ENCODE measurements at places on chromosomes 11 and 22. TPM values are rescaled to one million over a fixed set of nuclear protein-coding genes. Genes with fewer than 3 reads are reported as not detected.
A peak's percentile ranks its signal among the peaks of the same experiment; 100 is the strongest.

GRCh38 chr11:117225553-117226170, 6.2 kb downstream of the PCSK7 start:
- no peak for DNase-seq

DNA sequence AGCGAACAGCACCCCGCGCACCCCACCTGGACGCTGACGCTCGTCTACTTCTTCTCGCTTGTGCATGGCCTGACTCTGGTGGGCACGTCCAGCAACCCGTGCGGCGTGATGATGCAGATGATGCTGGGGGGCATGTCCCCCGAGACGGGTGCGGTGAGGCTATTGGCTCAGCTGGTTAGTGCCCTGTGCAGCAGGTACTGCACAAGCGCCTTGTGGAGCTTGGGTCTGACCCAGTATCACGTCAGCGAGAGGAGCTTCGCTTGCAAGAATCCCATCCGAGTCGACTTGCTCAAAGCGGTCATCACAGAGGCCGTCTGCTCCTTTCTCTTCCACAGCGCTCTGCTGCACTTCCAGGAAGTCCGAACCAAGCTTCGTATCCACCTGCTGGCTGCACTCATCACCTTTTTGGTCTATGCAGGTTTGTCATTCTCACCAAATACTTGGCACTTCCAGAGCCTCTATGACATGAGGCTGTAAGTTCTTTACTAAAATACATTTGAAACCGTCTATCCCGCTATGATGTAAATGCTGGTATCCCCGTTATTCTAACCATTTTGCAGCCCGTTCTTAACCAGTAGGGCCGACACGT, 535 bp downstream of the AQP11 start:
- DNase-seq: no peak

Gene SEZ6L
- 0.65 TPM for total RNA-seq

DNA sequence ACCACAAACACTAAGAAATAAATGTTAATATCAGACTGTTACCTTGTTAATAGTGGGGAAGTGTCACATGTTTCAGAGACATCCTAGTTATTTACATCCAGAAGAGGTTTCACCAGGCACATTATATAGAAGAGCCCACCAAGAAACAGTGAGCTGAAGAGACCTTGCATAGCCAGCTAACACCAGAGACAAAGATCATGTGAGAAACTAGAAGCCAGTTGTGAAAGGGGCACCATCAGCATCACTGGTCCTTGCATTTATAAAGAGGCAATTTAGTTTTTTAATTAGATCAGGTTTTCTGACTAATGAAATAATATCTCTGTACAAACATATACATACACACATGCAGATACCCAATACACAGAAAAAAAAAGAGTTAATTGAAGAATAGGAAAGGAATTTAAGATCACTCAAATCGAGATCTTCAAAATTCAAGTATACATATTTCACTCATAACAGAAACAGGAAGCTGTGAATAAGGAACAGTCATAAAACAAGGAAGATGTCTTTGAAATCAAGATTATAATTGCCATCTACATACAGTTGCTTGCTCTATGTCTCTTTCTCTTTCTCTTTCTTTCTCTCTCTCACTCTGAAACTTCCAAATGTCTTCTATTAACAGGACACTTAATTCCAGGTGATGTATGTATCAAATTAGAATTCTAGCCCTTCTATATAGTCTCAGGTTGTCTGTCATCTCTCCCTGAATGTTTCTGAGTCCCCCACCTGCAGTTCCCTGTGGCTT, 348.7 kb downstream of the ETS1 start:
- no peak for DNase-seq

- DNase-seq: no peak
Observed at GRCh38 chr22:29755889-29756288, 10.9 kb downstream of the ZMAT5 start.

- DNase-seq: no peak
Observed at GRCh38 chr11:2400762-2401435, 349 bp downstream of the TSSC4 start.

DNA sequence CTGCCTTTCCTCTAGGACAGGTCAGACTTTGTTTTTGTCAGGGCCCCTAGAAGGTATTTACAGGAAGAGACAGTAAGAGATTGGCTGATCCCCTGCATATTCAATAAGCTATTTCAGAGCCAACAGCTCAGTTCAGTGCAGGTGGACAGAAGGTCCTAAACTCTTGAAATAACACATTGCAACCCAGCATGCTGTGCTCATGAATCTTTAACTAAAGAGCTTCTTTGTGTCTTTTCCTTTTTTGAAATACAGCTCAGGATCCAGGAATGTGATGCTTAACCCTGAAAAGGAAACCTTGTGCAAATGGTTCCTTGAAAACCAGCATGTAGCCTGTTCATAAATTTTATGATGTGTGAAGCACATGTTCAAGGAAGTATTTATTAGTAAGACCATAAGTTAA, 43.9 kb downstream of the BBOX1 start:
- DNase-seq: no peak

Gene ADAMTS8
- 3.9 TPM for total RNA-seq

DNA sequence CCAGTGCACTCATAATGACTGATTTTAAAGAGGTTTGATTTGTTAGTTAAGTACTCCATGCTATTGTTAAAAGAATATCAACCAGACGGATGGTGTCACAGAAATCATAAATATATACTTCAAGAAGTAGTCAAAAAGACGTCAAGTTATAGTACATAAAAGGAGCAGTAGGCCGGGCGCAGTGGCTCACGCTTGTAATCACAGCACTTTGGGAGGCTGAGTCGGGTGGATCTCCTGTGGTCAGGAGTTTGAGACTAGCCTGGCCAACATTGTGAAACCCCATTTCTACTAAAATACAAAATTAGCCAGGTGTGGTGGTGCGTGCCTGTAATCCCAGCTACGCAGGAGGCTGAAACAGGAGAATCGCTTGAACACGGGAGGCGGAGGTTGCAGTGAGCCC, 721.7 kb downstream of the JRKL start:
- DNase-seq: no peak

Gene HORMAD2
- total RNA-seq: 0.16 TPM

DNA sequence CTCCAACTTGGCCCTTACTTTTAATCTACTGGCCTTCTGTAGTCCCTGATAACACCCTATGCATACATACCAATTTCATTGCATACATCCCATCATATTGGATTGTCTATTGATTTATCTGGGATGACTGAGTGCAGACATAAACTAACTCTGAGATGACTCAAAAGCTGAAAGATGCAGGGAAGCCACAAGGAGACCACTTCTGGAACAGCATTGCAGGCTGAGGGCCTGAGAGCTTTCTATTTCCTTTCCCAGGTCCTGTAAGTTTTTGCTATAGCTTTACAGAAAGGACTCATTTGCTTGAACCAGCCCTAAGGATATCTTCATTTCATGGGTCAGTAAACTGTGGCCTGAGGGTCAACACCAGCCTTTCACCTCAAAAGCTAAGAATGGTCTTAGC, 15.1 kb upstream of the SPON1 start:
- no peak for DNase-seq

DNA sequence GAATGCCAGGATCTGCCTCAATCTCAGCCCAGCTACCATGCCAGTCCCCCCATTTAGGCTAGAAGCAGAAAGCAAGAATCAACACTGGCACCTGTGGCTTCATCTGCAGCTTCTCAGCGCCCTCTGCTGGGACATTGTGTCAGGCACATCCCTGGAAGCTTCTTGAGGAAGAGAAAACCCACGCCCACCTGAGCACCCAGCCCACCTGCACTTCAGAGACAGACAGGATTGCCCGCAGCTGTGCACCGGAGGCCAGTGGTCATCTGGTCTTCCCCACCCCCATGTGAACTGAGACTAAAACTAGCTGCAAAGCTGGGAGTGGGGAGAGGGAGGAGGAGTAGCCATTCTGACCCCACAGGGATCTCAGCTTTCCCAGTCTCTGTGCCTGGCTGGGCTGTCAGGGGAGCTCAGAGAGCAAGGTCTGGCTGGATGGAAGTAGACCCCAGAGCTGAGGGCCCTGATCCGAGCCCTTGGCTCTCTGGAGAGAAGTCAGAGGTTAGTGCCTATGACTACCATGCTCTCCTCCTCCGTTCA, 66.8 kb downstream of the FEZ1 start:
- peak; percentile 75 for DNase-seq

Gene CHRM1
- not detected for total RNA-seq

DNA sequence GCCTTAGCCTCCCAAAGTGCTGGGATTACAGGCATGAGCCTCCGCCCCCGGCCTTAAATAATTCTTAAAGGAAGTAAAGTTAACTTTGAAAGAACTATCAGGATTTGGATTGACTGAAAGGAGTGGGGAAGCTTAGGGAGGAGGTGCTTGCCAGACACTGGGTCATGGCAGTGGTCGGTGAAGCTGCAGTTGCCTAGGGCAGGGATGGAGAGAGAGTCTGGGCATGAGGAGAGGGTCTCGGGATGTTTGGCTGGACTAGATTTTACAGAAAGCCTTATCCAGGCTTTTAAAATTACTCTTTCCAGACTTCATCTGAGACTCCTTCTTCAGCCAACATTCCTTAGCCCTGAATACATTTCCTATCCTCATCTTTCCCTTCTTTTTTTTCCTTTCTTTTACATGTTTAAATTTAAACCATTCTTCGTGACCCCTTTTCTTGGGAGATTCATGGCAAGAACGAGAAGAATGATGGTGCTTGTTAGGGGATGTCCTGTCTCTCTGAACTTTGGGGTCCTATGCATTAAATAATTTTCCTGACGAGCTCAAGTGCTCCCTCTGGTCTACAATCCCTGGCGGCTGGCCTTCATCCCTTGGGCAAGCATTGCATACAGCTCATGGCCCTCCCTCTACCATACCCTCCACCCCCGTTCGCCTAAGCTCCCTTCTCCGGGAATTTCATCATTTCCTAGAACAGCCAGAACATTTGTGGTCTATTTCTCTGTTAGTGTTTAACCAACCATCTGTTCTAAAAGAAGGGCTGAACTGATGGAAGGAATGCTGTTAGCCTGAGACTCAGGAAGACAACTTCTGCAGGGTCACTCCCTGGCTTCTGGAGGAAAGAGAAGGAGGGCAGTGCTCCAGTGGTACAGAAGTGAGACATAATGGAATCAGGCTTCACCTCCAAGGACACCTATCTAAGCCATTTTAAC, at the start of gene NNMT:
Gene NNMT, plus strand, starts transcription at position 724 of the 929 bp plus-strand sequence. Its CDS starts 158 bp downstream, at position 882.
- DNase-seq: no peak

GRCh38 chr22:48908547-48908946, 919.1 kb downstream of the BRD1 start:
- no peak for DNase-seq

- no peak for DNase-seq
Observed at GRCh38 chr11:119852741-119853140, 123.7 kb upstream of the NECTIN1 start.

DNA sequence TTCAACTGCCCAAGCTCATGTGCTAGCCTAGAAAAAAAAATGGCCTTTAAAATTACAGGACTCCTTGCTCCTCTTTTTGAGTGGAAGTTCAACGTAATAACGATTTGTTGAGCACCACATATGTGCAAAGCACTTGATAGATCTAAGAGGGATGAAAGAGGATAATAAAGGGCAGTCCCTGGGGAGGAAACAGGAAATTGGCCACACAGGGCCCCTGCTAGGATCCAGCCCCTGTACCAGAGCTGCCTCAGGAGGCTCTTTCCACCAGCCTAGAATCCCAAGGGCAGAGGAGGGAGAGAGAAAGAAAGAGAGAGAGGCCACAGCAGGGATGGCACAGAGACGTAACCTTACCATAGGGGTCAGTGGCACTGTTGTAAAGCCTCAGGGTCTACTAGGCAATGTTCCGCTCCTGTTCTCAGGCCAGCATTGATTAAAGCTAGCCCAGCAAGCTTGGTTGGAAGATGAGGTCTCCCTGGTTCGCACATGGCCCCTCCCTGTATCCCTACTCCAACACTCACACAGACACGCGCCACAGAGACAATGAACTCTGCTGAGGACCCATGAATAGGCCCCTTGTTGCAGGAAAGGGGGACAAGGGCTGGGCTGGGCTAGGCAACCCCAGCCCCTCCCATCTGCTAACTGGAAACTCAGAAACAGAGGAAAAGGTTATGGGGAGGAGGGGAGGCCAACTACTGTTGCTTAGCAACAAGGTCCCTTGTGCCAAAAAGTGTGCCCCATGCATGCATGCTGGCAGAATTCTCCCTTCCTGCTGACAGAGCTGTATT, at the start of gene TMPRSS5:
Gene TMPRSS5, minus strand, starts transcription at position 438 of the 785 bp plus-strand sequence. Its CDS starts 84 bp downstream, at position 354.
- no peak for DNase-seq

Gene PIK3IP1
- total RNA-seq: 10.5 TPM

GRCh38 chr22:24564376-24565058, 8.7 kb downstream of the SNRPD3 start:
- DNase-seq: peak; percentile 6

- DNase-seq: no peak
Observed at GRCh38 chr22:17314487-17314886, 54.8 kb upstream of the CECR2 start.

DNA sequence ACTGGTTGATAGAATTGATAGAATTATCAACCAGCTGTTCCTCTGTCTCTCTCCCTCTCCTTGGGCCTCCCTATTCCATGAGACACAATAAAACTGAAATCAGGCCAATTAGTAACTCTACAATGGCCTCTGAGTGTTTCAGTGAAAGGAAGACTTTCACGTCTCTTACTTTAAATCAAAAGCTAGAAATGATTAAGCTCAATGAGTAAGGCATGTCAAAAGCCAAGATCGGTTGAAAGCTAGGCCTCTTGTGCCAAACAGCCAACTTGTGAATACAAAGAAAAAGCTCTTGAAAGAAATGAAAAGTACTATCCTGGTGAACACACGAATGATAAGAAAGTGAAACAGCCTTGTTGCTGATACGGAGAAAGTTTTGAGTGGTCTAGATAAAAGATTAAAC, 16.6 kb downstream of the PIH1D2 start:
- no peak for DNase-seq

GRCh38 chr11:94897330-94897768, 76.0 kb downstream of the CWC15 start:
- no peak for DNase-seq

- no peak for DNase-seq
Observed at GRCh38 chr22:37419969-37420685, 7.2 kb downstream of the ELFN2 start.

- DNase-seq: no peak
Observed at GRCh38 chr11:104572279-104572678, 326.0 kb downstream of the CASP12 start.

DNA sequence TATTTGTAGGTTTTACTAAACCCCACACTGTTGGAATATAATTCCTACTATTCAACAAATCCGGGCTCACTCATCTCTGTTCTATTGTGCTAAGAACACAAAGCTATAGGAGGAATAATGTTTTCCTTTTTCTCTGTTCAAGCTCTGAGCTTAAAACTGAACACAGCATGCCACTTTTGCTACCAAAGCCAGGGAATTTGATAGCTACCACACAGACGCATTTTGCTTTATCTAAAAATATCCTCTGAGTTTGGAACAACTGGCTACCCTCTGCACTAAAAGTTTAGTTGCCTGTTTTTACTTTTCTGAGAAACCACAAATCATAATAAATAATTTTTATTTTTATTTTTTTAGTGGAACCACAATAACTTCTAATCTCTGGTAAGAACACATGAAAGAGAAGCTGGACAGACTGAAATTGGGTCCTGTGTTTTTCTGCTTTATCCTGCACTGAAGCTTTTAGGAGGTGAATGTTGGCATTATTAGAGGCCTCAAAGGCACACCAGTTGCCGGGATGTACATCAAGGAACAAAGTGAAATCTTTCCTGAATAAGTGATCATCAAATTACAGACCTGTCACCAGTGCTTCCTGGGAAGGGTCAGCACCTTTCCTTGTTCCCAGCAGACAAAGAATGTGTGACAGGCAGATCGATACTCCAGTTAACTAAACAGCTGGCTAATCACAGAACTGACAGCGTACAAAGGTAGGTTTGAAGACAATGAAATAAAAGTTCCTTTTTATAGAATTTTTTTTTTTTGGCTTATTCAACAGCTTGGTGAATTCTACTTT, 523.2 kb upstream of the TENM4 start:
- no peak for DNase-seq
